PC-3 (cell line): ENCODE measurements at places on chromosomes 1 and 21.

DNA sequence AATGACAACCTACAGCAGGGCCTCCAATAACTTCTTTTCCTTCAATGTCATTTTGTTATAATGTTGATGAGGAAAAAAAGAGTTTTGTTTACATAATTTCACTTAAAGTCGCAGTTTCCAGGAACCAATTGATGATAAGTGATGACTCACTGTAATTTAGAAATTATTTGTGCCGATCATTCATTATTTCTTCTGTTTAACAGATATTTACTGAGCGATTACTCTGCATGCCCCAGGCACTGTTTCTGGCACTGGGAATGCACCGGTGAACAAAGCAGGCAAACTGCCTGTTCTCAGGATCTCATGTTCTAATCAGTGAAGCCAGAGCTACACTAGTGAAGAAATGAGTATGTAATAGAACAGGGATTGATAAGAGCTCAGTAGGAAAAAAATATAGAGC lies 403.4 kb downstream of the NTNG1 start:
- H3K27ac ChIP-seq: peak overlapping the region; percentile 14; the same call in 1 of the 2 replicates
- H3K4me1 ChIP-seq: peaks cover 14% of the 10 kb centered on the region
- no peaks in the 10 kb centered on the region for H3K27me3 ChIP-seq
- H3K4me3 ChIP-seq: no peak overlapping the region
- no peaks in the 10 kb centered on the region for H3K36me3 ChIP-seq
- peak; percentile 59 for DNase-seq

GRCh38 chr1:34113362-34113761 lies 51.7 kb downstream of the CSMD2 start:
- no peaks in the 10 kb centered on the region for H3K27me3 ChIP-seq
- H3K4me1 ChIP-seq: no peaks in the 10 kb centered on the region
- H3K4me3 ChIP-seq: no peak overlapping the region
- no peak for DNase-seq
- H3K36me3 ChIP-seq: no peaks in the 10 kb centered on the region
- H3K27ac ChIP-seq: no peak overlapping the region

DNA sequence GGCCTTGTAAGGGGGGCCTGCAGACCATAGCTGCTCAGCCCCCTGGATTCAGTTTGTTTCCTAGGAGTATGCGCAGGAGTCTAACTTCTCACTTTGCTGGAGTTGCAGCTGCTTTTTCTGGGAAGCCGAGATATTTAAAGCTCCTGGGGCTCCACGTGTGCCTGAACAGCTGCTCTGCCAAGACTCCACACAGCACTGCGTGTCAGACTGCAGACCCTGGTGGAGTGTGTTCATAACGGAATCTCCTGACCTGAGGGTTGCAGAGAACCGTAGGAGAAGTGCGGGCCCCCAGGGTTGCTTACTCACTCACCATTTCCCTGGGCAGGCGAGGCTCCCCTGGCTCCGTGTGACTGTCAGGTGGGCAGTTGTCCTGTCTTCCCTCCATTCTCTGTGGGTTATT lies 474.3 kb upstream of the TMPRSS15 start:
- no peak overlapping the region for H3K27ac ChIP-seq
- no peak overlapping the region for H3K4me3 ChIP-seq
- no peaks in the 10 kb centered on the region for H3K36me3 ChIP-seq

DNA sequence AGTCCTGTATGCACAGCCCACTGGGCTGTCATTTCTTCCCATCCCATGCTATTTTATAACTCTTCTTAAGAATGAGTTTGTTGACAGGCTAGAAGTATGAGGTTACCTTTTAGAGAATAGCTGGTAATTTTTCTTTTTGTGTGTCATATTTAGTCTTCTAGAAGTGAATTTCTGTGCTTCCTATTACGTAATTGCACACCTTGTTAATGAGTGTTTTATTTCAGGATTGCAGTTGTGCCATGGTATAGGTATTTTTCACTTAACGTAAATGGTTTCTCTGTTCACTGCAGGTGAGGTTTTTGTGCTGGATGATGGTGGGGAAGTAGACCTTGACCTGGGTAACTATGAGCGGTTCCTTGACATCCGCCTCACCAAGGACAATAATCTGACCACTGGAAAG lies 5.0 kb downstream of the CTPS1 start:
- no peak for DNase-seq
- no peak overlapping the region for H3K4me3 ChIP-seq
- no peak overlapping the region for H3K27ac ChIP-seq
- H3K4me1 ChIP-seq: peaks cover 31% of the 10 kb centered on the region
- H3K27me3 ChIP-seq: no peaks in the 10 kb centered on the region

- no peak for DNase-seq
- no peaks in the 10 kb centered on the region for H3K36me3 ChIP-seq
Measured at GRCh38 chr21:31475223-31475622, 131.2 kb upstream of the TIAM1 start.

- no peak overlapping the region for H3K27ac ChIP-seq
- H3K4me3 ChIP-seq: no peak overlapping the region
- no peaks in the 10 kb centered on the region for H3K36me3 ChIP-seq
- peak; percentile 6 for DNase-seq
- H3K27me3 ChIP-seq: peaks cover 67% of the 10 kb centered on the region
- H3K4me1 ChIP-seq: no peaks in the 10 kb centered on the region
Measured at GRCh38 chr1:57072401-57073110, 106.7 kb upstream of the C8B start.

DNA sequence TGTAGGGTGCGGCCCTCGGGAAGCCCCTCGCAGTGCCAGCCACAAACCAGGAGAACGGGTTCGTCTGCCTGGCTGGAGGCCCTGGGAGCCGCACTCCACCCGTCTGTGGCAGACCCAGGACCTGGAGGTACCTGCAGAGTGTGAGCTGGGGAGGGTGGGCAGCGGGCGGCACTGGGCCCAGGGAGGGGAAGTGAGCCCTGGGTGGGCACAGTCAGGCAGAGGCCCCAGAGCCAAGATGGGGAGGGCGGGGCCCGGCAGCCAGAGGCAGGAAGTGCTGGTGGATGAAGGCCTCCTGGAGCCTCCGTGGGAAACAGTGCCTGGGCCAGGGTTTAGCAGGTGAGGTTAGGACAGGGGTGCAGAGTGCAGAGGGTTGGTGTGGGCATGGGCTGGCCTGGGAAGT lies 4.0 kb upstream of the PEX10 start:
- peak; percentile 70 for DNase-seq
- peak overlapping the region; percentile 66 for H3K4me3 ChIP-seq
- H3K27me3 ChIP-seq: no peaks in the 10 kb centered on the region

- no peak for DNase-seq
- no peak overlapping the region for H3K27ac ChIP-seq
- peaks cover 15% of the 10 kb centered on the region for H3K36me3 ChIP-seq
- H3K4me1 ChIP-seq: peaks cover 28% of the 10 kb centered on the region
- H3K4me3 ChIP-seq: no peak overlapping the region
- H3K27me3 ChIP-seq: no peaks in the 10 kb centered on the region
Measured at GRCh38 chr1:16999863-17000262, 11.9 kb downstream of the ATP13A2 start.

- peaks cover 55% of the 10 kb centered on the region for H3K4me1 ChIP-seq
- no peaks in the 10 kb centered on the region for H3K27me3 ChIP-seq
Measured at GRCh38 chr1:15761366-15762128, 3.0 kb downstream of the FBLIM1 start.

- H3K4me1 ChIP-seq: peaks cover 45% of the 10 kb centered on the region
- no peaks in the 10 kb centered on the region for H3K27me3 ChIP-seq
- no peak for DNase-seq
Measured at GRCh38 chr1:89723863-89724262, 90.9 kb downstream of the LRRC8C start.

- DNase-seq: no peak
- H3K4me1 ChIP-seq: no peaks in the 10 kb centered on the region
- peaks cover 9% of the 10 kb centered on the region; the same call in 1 of the 2 replicates for H3K36me3 ChIP-seq
- H3K27me3 ChIP-seq: no peaks in the 10 kb centered on the region
- no peak overlapping the region for H3K4me3 ChIP-seq
Measured at GRCh38 chr1:203968761-203969160, 104.2 kb upstream of the SOX13 start.

DNA sequence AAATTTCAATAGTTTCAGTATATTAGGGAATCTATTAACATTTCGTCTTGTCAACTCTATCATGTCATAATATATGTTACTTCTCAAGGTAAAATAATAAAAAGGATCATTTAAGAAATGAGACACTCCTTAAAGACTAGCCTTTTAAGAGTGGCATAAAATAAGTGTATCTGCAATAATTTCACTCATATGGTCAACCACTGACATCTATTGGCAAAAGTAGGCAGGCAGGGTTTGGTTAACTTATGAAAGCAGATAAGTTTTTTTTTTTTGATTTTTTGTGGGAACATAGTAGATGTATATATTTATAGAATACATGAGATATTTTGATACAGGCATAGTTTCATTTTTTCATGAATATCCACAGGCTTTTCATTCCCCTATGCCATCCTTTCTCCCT lies 5.5 kb upstream of the RGS21 start:
- H3K27ac ChIP-seq: no peak overlapping the region
- peak; percentile 34 for DNase-seq
- H3K36me3 ChIP-seq: no peaks in the 10 kb centered on the region; the same call in 1 of the 2 replicates
- H3K27me3 ChIP-seq: no peaks in the 10 kb centered on the region

- no peaks in the 10 kb centered on the region for H3K27me3 ChIP-seq
- H3K4me1 ChIP-seq: peaks cover 14% of the 10 kb centered on the region
- no peak overlapping the region for H3K4me3 ChIP-seq
- no peaks in the 10 kb centered on the region for H3K36me3 ChIP-seq
- peak overlapping the region; percentile 70 for H3K27ac ChIP-seq
- DNase-seq: peak; percentile 97
Measured at GRCh38 chr1:3504151-3504821, 49.8 kb downstream of the ARHGEF16 start.

GRCh38 chr1:163672976-163673758 lies 351.4 kb downstream of the NUF2 start:
- no peaks in the 10 kb centered on the region for H3K27me3 ChIP-seq
- no peak for DNase-seq
- no peaks in the 10 kb centered on the region for H3K4me1 ChIP-seq
- H3K27ac ChIP-seq: no peak overlapping the region
- no peak overlapping the region for H3K4me3 ChIP-seq

DNA sequence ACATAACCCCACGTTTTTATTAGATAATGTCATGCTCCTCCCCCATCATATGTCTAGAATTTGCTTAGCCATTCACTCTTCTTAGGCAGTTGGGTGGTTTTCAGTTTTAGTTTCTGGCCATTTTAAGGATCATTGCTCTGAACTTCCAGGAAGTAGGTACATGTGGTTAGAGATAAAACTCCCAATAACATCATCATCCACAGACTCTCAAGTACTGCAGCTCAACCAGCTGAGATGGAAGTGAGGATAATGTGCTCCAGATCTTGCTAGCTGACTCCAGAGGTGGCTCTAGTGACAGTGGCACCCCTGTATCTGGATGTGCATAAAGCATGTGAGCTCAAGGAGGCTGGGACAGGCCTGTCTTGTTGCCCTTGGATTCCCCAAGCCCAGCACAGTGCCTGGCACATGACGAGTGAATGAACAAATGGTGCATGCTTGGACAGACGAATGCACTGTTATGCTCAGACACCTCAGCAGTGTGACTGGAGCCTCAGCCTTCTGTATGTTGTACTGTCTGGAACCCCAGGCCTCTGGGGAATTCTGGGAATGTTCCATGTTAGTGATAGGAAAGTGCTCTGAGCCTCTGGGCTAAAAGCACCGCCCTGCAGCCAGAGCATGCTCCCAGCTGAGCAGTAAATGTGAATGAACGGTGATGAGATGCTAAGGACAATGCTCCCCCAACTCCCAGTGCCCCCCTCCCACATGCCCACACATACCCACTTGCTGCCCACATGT lies 16.4 kb upstream of the KCNN3 start:
- H3K27me3 ChIP-seq: peaks cover 9% of the 10 kb centered on the region; the same call in 1 of the 2 replicates
- no peaks in the 10 kb centered on the region for H3K4me1 ChIP-seq
- no peak overlapping the region for H3K27ac ChIP-seq
- H3K4me3 ChIP-seq: no peak overlapping the region
- H3K36me3 ChIP-seq: no peaks in the 10 kb centered on the region

DNA sequence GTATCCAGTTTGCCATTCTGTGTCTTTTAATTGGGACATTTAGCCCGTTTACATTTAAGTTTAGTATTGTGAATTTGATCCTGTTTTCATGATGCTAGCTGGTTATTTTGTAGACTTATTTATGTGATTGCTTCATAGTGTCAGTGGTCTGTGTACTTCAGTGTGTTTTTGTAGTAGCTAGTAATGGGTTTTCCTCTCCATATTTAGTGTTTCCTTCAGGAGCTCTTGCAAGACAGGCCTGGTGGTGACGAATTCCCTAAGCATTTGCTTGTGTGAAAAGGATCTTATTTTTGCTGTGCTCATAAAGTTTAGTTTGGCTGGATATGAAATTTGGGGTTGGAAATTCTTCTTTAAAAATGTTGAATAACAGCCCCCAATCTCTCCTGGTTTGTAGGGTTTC lies 69.2 kb upstream of the PDC start:
- H3K4me1 ChIP-seq: no peaks in the 10 kb centered on the region; the same call in 1 of the 2 replicates
- H3K27ac ChIP-seq: no peak overlapping the region
- H3K4me3 ChIP-seq: no peak overlapping the region
- no peaks in the 10 kb centered on the region for H3K36me3 ChIP-seq
- H3K27me3 ChIP-seq: no peaks in the 10 kb centered on the region

DNA sequence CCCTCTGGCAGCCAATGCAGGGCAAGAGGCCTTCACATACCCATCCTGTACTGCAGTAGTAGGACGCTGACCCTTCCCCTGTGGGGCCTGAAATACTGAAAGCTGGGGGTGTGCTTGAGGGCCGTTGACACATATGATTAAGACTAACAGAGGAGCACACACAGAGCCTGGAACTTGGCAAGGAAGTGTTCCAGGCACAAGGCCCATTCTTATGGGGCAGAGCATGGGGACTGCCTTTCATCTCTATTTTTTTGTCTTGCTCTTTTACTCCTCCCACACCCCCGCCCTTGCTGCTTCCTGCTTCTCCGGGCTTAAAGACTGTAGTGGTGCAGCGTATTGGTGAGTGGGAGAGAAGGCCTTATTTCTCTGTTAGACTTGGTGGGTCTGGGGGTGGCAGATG lies 137.4 kb downstream of the BACH1 start:
- no peaks in the 10 kb centered on the region for H3K36me3 ChIP-seq
- H3K4me1 ChIP-seq: no peaks in the 10 kb centered on the region
- H3K27me3 ChIP-seq: no peaks in the 10 kb centered on the region
- no peak overlapping the region for H3K27ac ChIP-seq
- no peak overlapping the region for H3K4me3 ChIP-seq
- no peak for DNase-seq
